ENCODE measurements at places on chromosomes 16 and 17.
A peak's percentile ranks its signal among the peaks of the same experiment; 100 is the strongest.

GRCh38 chr17:77186141-77186604, 45.4 kb downstream of the SEC14L1 start:
- no peak for DNase-seq

DNA sequence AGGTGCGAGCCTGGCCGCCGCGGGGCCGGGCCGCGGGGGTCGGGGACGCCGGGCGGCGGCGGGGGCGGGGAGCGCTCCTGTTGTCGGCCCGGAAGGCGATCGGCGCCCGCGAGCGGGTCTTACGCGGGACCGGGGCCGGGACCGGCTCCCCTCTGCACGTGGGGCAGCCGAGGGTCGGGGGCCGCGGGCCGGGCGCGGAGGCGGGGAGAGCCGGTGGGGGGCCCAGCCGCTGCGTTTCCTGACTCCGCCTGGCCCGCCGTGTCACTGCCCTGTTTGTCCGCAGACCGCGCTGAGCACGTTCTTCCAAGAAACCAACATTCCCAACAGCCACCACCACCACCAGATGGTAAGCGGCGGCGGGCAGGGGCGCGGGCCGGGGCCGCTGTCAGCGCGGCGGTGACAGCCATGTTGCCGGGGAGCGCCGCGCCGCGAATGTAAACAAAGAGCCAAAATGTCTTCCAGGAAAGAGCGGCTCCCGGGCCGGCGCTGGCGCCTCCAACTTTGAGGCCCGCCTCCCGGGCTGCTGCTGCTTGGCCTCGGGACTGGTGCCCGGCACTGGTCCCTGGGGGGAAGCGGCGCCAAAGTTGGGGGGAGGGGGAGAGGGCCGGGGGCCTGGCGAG, 586 bp downstream of the UBALD2 start:
- DNase-seq = peak; percentile 47

DNA sequence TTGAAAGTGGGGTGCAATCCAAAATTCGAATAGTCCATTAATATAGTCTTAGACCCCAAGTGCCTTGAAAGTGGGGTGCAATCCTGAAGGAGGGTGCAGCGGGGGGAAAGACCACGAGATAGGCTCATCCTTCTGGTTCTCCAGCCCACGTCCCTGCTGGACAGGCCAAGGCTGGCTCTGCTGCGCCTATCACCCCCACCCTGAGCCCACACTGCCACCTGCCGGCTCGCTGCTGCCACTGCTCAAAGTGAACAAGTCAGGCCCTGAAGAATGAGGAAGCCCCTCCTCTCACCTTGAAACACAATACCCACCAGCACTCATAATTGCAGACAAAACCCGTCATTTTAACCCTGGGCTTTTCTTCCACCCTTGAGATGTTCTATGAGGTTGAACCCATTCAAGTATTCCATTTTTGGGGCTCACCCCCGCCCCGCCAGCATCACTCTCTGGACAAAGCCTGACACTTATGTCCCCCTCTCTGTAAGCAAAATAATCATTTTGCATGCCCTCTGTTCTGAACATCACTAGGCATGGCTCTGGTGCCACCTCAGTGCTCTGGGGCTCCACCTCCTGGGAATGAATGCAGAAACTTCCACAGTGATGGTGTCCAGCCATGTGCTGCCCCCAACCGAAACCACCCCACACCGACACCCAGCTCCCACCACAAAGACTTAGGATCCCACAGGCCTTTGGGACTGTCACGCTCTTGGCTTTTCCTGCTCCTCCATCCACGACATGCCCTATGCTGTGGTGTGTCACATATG, 56.8 kb downstream of the BEAN1 start:
- DNase-seq = peak; percentile 78

GRCh38 chr16:2498531-2499253, 15.1 kb upstream of the ATP6V0C start:
- DNase-seq = no peak

- DNase-seq = no peak
Observed at GRCh38 chr16:74264811-74265210, 31.8 kb upstream of the PSMD7 start.

DNA sequence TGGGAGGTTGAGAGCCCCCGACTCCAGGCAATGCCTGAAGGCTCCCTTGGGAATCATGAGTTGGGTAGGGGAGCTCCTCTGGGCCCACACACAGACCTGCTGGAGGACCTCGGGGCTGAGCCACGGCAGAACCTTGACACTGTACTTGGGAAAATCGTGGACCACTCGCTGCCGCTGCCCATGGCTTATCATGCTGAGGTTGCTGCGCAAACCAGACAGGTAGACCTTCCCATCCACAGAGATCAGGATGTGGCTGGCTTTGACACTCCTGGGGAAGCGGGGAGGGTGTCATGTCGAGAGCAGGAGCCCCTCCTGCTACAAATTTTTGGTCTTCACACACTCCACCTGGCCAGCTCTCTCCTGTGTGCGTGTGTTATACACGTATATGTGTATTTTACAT, 7.2 kb upstream of the LIMD2 start:
- DNase-seq = no peak

DNA sequence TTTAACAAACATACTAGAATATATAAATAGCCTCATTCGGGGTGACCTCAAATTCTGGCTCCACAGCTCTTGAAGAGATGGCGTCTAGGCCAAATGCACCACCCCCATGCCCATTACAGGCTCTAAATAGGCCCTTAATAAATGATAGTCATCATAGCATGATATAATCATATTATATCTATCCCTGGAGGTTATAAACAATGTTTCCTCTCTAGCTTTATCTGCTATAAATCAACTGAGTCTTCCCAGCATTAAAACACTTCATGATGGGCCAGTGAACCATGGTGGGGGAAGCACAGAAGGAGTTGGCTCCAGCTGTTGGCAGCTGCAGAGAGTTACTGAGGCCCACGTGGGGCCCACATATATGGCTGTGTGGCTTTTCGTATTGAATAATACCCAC, 214.9 kb upstream of the MPHOSPH6 start:
- DNase-seq = no peak

DNA sequence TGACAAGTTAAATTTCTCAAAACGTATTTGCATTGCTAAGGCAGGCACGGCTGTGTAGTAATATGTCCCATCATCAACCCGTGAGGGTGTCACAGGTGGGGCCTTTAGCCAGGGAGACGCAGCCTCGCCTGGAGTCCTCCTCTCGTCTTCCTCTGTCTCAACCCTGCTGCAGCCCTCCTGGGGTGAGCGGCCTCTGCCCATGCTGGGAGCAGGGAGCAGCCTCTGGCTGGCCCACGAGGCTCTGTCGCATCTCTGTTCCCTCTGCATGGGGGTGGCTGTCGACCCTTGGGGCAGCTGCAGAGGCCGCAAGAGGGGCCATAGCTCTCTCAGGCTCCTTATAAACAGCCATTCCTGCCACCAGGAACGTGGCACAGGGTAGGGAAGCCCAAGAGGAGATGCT, 806 bp upstream of the SMIM5 start:
- no peak for DNase-seq

DNA sequence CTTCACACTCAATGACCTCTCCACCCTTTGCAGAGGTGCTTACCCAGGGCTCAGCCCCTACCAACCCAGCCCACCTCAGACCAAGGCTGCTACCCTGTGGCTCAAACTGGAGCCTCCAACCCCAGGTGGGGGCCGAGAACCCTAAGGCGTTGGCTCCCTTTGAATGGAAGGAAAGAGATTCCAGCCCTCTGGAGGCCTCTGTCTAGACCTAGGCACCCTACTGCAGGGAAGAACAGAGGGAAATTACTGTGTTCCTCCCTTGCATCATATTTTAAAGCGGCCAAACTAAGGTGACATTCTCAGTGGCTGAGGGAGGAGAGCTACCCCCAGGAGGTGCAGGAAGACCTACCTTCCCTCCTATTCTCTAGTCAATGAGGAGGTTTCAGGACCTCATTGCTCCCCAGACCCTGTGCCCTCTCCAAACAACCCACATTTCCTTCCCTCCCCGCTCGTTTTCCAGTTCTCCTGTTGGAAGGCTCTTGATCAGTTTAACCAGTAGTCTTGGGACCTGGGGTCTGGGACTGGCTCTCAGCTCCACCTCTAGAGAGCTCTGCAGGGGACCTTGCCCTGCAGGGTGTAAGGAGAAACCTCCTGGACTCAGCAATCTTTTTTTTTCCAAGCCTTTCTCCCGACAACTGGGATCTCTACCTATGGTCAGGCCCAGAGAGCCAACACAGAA, 5.5 kb upstream of the HOXB8 start:
- DNase-seq = no peak

DNA sequence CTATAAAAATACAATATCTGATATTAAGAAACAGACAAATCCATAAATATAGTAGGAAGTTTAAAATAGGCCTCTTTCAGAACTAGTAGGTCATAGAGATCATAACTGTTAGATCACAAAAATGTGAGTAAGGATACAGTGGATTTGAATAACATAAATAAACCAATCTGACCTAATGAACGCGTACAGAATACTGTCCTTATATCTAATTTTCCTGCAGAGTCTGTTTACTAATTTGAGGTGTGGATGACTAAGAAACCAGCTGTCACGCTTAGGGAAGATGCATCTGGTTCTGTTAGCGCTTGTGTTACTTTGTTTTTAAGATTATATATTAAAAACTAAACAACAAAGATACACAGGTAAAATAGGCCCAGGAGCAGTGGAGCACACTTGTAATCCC, 14.8 kb downstream of the CPD start:
- no peak for DNase-seq

DNA sequence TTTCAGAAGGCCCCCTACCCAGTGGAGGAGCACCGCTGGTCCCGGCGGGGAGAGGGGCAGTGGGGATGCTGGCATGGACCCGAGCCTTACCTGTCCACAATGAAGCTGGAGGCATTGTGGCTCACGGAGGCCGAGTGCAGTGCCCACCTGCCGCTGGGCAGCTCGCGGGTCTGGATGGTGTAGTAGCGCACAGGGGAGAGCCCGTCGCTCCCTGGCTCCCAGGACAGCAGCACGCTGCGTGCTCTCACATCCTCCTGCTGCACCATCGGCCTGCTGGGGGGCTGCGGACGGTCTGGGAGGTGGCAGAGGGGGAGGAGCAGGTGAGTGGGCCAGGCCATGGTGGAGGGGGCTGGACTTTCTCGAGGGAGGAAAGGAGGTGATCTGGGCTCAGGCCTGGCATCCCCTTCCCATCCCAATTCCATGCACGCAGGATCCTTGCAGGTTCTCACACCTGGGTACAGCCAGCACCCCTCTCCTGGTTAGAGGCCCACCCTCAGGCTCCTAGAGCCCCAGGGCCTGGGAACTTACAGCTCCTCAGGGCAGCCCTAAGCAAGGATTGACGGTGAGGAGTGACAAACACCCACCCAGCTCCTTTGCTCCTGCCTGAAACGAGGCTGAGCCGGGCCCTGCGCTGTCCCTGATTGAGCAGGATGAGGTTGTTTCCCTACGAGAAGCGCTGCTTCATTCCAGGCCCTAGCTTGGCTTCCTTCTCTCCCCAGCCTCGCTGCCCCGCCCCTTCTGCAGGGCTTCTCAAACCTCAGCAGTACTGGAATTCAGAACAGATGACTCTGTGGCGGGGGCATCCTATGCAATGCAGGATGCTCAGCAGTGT, 76.2 kb upstream of the CDC42EP4 start:
- DNase-seq = no peak

DNA sequence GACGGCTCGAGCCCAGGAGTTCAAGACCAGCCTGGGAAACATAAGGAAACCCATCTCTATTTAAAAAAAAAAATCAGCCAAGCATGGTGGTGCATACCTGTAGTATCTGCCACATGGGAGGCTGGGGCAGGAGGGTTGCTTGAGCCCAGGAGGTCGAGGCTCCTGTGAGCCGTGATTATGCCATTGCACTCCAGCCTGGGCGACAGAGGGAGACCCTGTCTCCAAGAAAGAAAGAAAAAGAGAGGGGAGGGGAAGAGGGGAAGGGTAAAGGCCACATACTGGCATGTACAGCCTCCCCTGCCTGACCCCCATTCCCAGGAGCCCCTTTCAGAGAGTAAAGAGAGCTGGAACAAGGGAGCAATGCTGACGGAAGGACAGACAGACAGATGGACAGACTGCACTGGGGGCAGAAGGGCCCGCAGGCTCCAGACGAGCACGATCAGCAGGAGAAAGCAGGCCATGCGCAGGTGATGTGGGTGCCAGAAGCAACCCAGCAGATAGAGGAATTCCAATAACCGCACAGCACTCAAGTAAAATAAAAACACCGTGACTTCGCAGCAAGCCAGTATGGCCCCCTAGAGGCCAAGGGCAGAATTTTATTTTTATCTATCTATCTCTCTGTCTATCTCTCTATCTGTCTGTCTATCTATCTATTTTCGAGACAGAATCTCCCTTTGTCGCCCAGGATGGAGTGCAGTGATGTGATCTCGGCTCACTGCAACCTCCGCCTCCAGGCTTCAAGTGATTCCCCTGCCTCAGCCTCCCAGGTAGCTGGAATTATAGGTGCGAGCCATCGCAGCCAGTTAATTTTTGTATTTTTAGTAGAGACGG, 27.1 kb upstream of the SNN start:
- DNase-seq = peak; percentile 84

DNA sequence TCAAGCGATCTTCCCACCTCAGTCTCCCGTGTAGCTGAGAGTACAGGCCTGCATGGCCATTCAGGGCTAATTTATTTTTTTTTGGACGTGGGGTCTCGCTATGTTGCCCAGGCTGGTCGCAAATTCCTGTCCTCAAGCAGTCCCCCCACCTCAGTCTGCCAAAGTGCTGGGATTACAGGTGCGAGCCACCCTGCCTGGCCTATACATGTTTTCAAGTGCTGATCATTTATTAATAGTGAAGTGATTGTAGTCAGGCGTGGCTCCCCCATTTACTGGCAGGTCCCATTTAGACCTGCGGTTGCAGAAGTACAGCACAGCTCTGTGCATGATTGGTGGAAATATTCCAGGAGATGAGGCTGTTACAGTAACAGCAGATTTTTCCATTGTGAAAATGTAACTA, 8.4 kb downstream of the FOXK2 start:
- DNase-seq = no peak

DNA sequence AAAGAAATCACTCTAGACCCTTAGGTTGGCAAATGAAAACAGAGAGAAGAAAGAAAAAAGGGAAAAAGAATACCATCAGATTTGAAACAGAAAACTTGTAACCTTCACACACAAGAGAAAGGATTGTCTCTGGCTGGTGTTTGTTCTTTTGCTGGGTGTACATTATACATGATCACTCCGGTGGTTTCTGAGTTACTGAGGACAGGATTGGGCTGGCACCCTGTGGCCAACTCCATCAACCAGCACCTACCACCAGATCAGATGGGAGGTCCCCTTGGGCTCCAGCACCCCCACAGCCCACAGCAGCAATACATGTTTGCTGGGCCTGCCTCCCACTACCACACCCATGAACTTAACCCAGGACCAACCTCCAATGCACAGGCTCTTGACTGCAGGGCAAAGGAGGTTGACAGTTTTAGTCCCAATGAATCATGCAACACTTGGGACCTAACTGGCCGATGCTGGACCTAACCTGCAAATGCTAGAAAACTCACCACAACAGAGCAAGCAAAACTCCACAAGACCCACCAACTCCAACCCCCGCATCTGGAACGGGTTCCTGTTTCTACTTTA, 308.3 kb downstream of the SOX9 start:
- DNase-seq = no peak

GRCh38 chr16:15439521-15439920, 5.1 kb downstream of the BMERB1 start:
- DNase-seq = no peak
